ENCODE measurements at places on chromosomes 2 and 18. TPM values are rescaled to one million over a fixed set of nuclear protein-coding genes. Genes with fewer than 3 reads are reported as not detected.
A peak's percentile ranks its signal among the peaks of the same experiment; 100 is the strongest.

CTNNA2 gene
- total RNA-seq, result 0.36 TPM

UGT1A4 gene
- total RNA-seq, result not detected

C2orf92 gene
- total RNA-seq, result 2.0 TPM

SPOPL gene
- total RNA-seq, result 16.9 TPM

CRACDL gene
- total RNA-seq, result not detected

VAMP8 gene
- 1.7 TPM for total RNA-seq

PCGF1 gene
- total RNA-seq, result 27.5 TPM

CACNB4 gene
- total RNA-seq, result 4.8 TPM

LYPD6B gene
- total RNA-seq, result not detected

CCDC68 gene
- 7.4 TPM for total RNA-seq

VWC2L gene
- total RNA-seq, result not detected

BUB1 gene
- 5.9 TPM for total RNA-seq

INO80D gene
- 12.0 TPM for total RNA-seq

LIMS1 gene
- 91.2 TPM for total RNA-seq

CDH2 gene
- 64.1 TPM for total RNA-seq

TBR1 gene
- not detected for total RNA-seq

EMILIN1 gene
- 81.3 TPM for total RNA-seq

CHRND gene
- total RNA-seq, result not detected

MRO gene
- 6.5 TPM for total RNA-seq

POMC gene
- 0.63 TPM for total RNA-seq

TEX44 gene
- total RNA-seq, result not detected

DNA sequence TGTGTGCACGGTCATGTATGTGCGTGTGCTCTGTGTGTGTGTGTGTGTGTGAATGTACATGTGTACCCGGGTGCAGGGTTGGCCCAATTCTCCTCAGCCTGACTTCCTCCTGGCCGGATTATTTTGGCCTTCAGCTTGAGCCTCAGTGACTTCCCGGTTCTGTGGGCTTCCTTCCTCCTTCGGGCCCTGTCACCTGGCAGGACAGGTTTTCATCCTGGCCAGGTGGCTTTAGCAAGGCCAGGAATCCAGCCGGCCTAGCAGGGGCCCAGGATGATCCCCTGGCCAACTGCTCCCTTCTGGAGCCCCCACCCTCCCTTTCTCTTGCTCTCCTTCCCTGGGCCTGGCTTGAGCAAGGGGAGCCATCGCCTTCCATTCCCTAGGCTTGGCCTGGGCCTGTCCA is 140.5 kb downstream of the INHBB start:
- DNase-seq, result no peak

GRCh38 chr18:59664329-59664728 is 32.9 kb downstream of the CCBE1 start:
- DNase-seq, result no peak

GRCh38 chr18:12031846-12032245 is 50.5 kb downstream of the IMPA2 start:
- peak; percentile 88 for DNase-seq

GRCh38 chr2:152176113-152176714 is 651 bp upstream of the STAM2 start:
- DNase-seq, result peak; percentile 49

GRCh38 chr2:42974169-42974720 is 181.9 kb upstream of the HAAO start:
- DNase-seq, result peak; percentile 85

DNA sequence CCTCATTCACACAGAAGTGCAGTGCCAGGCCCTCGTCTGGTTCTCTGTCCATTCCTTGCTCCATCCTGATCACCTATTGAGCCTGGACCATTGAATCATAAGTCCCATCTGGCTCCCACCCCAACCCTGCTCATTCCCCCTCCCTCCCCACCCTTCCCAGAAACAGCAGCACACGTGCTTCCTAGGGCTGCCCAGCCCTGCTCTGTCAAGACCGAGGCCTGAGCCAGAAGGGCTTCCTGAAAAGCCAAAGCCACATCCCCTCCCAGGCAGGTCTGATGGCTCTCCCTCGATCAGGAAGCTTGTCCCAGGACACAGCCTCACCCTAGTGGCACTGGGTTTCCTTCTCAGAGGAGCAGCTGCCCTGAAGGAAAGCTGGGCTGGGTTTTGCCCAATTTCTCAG is 79.8 kb upstream of the FZD7 start:
- DNase-seq, result peak; percentile 22

GRCh38 chr2:29246383-29247300 is 131.4 kb downstream of the CLIP4 start:
- no peak for DNase-seq

- peak; percentile 69 for DNase-seq
Observed at GRCh38 chr2:195706161-195706900, 49.3 kb downstream of the SLC39A10 start.

- DNase-seq, result peak; percentile 32
Observed at GRCh38 chr2:31429759-31430438, 15.4 kb upstream of the XDH start.

GRCh38 chr2:147386284-147386683 is 458.5 kb upstream of the ACVR2A start:
- DNase-seq, result no peak

DNA sequence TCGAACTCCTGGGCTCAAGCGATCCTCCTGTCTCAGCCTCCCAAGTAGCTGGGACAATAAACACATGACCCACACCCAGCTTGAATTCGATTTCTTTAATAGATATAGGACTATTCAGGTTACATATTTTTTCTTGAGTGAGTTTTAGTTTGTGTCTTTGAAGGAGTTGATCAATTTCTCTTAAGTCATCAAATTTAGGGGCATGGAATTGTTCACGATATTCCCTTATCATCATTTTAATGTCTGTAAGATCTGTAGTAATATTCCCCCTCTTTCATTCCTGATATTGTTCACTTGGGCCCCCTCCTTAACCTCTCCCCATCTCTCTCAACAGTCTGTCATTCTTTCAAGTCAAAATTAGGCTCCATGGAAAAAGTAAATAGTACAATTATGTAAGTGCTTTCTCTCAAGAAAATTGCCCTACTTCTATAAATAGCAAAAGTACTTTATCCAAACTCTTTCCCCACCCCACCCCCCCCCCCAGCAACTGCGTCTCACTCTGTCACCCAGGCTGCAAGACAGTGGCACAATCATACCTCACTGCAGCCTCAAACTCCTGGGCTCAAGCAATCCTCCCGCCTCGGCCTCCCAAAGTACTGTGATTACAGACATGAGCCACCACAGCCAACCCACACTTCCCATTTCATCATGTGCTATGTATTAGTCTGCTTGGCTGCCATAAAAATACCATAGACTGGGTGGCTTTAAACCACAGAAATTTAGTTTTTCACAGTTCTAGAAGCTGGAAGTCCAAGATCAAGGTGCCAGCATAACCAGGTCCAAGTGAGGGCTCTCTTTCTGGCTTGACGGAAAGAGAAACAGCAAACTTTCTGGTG is 20.1 kb downstream of the WDR33 start:
- no peak for DNase-seq

DNA sequence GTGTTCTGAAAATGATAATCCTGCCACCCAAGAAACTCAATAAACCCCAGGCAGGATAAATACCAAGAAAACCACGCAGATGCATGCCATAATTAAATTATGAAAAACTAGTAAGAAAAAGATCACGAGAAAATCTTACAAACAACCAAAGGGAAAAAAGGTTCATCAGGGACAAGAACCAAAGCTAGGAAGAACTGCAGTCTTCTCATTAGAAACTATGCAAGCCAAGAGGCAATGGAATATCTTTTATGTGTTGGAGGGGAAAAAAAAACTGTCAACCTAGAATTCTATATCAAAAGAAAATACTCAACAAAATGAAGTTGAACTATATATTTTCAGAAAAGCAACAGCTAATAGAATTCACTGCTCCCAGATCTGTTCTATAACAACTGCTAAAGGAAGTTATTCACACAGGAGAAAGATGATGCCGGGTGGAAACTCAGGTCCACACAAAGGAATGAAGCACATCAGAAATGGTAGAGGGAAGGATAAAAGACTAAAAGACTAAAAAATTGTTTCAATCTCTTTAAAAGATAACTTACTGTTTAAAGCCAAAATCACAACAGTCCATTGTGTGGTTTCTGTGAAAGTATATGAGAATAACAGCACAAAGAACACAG is 55.0 kb downstream of the NDUFA10 start:
- DNase-seq, result peak; percentile 9

GRCh38 chr2:45721150-45721549 is 69.7 kb downstream of the PRKCE start:
- DNase-seq, result no peak

GRCh38 chr2:159998243-159998642 is 64.2 kb downstream of the PLA2R1 start:
- no peak for DNase-seq

DNA sequence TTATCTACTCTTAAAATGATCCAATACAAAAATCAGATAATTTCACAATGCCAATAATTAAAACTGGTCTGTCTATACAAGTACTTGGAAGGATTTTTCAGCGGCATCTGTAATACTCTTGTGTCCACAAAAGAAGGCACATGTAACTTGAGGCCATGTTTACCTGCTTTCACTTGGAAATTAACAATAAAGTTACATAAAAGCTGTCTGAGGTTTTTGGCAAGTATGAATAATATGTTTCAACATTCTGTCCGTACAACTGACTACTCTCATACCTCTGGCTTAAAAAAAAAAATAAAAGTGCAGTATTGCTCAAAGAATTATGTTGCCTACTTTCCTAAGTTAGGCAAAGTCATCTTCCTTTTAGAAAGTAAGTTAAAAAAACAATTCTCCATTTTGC is 253.6 kb downstream of the NBAS start:
- no peak for DNase-seq

GRCh38 chr18:61894751-61895524 is 2.1 kb upstream of the RNF152 start:
- DNase-seq, result no peak

GRCh38 chr18:69674292-69674877 is 273.3 kb downstream of the CD226 start:
- DNase-seq, result no peak

DNA sequence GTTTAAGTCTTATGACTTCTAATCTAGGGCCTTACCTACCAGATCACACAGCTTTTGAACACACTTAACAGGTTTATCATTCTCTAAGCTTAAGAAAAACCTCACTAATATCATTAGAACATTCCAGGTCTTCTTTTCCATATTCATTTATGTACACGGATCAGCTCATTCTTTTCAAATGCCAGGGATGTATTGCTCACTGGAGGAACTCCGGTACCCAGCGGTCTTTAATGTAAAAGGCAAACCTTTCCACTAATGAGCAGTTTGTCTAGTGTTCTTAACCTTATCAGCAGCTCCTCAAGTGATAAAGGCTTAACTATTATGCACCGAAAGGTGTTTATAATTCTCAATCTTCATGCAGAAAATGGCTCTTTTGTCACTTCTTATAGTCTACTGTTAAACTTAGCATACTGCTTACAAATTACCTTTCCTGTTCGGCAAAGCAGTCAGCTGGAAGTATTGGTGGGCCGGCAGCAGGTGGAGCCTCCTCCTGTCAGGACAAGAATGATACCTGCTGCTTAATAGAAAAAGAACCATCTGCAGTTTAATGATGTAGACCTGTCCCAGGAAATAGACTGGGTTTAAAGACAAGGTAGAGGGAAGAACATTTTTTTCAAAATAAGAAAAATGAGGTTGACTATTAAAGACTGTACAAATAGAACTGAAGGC is 142.7 kb downstream of the FIGN start:
- DNase-seq, result no peak

GRCh38 chr2:44553456-44553855 is 191.7 kb downstream of the CAMKMT start:
- peak; percentile 39 for DNase-seq

DNA sequence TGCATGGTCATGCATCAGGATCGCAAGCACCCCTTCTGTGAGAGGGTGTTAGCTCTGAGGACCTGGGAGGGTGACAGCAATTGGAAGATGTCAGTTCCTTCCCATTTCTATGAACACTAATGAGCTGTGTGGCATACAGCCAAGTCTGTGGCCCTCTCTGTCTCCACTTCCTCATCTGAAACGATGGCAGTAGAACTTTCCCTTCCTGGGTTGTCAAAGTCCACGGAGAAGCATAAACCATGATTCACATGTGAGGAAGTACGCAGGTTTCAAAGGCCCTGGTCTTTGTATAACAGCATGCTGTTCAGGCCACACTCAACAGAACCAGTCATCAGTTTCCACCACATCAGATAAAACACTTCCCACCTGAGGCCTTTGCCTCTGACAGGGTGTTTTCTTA is 167.4 kb upstream of the RAB6C start:
- no peak for DNase-seq

DNA sequence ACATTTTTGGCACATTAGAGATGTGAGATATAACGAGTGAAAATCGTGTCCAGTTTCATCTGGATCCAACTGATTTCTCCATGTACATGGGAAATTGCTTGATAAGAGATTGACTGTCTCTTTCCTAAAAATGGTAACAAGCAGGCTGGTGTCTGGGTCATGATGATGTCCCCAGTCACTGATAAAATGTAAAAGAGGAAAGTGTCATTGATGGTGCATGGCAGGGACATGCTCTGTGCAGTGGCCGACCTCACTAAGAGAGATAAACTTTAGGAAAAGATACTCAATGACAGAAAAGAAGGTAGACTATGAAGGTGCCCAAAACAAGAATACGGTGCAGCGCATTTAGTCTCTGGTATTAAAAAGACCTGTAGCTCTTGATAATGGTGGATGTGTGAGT is 1517.5 kb downstream of the RPIA start:
- DNase-seq, result no peak

DNA sequence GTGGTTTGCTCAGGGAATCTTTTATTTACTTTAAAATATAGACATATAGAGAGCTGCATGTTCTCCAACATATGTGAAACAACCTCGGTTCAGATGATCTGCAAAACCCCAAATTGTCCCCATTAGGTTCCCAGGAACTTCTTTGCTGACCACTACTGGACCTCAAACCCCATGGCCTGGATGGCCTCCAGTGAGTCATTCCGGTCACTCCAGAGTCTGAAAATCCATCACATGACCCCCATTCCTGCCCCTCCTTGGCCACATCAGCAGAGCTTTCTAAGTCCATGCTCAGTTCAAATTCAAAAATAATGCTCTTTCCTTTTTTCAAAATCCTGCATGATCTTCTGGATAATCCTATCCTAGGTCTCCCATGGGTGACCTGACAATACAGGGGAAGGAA is 271.0 kb downstream of the TNS1 start:
- no peak for DNase-seq

DNA sequence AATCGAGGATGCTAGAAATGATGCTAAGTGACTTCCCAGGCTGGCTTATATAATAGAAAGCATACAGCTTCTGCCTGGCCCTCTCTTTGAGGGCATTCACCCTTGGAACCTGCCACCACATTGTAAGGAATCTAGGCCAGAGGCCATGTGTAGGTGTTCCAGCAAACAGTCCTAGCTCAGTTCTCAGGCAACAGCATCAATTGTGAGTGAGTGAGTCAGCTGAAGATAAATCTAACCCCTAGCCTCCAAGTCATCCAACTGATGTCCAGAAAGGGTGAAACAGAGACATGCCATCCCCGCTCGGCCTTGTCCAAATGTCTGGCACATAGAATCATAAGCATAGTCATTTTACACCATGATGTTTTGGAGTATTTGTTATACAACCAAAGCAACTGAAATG is 324.3 kb upstream of the KLHL14 start:
- DNase-seq, result no peak

DNA sequence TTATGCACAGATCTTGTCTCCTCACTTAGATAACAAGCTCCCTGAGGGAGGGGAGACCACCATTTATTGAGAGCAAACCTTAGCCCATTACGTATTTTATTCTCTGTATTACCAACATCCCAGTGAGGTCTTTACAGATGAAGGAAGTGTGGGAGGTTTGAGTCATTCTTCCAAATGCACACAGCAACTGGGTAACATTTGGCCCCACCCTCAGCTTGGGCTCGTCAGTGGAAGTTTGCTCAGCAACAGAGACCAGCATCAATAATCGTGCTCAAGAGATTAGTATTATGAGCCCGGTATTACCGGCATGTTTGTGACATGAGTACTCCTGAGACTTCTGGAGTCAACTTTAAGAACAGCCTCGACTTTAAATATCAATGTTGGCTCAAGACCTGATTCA is 168.6 kb downstream of the ETAA1 start:
- peak; percentile 94 for DNase-seq
